Cerebellum (tissue), 4 donors: ENCODE measurements at places on chromosomes 6 and 20.

- peak; percentile 44 for DNase-seq
Observed at GRCh38 chr20:37901654-37902503, 1.0 kb upstream of the VSTM2L start.

GRCh38 chr20:44732327-44732726 lies 13.3 kb upstream of the KCNK15 start:
- no peak for DNase-seq

DNA sequence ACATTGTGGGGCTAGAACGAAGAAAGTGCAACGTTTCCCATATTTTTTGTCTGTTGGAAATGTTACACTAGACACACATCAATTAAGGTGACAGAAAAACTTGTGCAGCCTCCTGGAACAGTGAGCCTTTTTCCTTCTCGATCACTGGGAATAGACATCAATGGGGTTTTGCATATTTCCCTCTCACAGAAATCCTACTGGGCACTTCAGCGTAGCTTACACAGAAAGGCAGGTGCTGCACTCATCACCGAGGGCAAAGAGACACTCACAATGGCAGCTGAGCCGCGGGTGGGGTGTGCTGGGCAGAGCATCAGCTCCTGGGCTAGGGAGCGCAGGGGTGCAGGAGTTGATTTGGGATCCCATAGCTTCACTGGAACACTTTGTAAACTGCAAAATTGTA lies 64.5 kb downstream of the THBS2 start:
- DNase-seq, result no peak

- no peak for DNase-seq
Observed at GRCh38 chr6:75498862-75499261, 5.3 kb upstream of the FILIP1 start.

GRCh38 chr6:9121549-9121948 lies 686.2 kb upstream of the SLC35B3 start:
- DNase-seq, result no peak

DNA sequence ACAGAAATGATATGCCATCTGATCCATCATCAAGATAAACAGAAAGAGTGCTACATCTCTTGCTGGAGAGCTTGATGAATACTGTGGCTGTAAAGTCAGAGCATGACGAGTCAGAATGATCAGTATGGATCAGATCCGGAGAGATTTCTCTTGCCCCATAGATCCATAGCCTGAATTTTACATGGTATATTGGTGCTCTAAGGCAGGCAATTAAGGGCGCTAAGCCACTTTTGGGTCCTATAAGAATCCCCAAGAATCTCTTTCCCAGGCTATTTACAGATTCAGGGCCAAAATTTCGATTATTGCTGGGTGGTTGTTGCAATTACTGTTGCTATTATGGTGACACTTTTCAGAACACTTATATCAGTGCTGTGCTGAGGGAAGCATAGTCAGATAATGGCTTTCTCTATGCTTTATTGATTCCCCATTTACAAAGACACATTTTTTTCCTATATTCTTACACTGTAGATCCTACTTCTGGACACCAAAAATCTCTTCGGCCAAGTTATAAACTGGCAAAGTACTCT lies 94.4 kb downstream of the ADGRB3 start:
- no peak for DNase-seq

GRCh38 chr6:85081102-85081501 lies 316.7 kb upstream of the TBX18 start:
- no peak for DNase-seq
